ENCODE measurements at places on chromosomes 7 and 10.

GRCh38 chr10:120221873-120222485 lies 235.0 kb upstream of the PLPP4 start:
- no peak for DNase-seq

DNA sequence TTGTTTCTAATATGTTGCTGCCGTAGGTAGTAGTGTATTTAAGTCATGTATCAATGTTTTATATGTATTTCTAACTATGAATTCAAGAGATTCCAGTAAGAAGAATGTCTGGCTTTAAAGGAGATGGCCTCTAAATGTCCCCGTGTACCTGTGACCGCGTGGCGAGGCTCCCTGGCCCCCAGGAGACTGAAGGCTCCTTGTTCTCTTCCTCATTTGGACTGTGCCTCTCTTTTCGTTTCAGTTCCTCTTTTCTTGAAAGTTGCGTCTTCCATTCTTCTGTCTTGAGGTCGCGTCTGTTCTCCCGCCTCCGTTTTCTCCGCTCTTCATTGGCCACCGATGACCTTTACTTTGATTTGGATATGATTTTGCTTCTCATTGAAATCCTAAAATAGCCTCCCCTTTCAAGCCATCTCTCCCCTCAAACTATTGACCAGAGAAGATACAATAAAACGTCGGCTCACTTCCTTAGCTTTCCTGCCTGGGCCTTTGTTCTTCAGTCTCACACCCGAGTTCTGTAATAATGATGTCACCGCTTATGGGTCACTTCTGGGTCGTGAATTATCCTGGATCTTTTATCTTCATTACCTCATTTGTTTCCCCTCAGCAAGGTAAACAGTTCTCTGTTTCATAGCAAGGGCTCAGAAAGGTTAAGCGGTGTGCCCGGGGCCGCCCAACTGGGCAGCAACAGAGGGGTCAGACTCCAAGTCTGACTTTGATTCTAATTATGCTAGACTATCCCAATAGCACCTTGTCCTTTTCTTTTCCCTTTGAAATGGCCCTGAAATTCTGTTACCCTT lies 28.7 kb downstream of the WIPI2 start:
- no peak for DNase-seq

DNA sequence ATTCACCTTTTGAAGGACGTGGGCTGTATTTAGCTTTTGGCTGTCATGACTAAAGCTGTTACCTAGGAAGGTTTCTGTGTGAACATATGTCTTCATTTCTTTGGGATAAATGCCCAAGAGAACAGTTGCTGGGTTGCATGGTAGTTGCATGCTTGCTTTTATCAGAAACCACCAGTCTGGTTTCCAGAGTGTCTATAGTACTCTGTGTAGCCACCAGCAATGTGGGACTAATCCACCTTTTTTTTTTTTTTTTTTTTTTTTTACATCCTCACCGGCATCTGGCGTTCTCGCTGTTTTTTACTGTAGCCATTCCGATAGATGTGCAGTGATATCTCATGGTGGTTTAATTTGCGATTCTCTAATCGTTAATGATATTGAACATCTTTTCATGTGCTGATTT lies 297.8 kb downstream of the SDK1 start:
- DNase-seq = no peak

GRCh38 chr10:43299579-43299978 lies 32.7 kb upstream of the RASGEF1A start:
- no peak for DNase-seq

DNA sequence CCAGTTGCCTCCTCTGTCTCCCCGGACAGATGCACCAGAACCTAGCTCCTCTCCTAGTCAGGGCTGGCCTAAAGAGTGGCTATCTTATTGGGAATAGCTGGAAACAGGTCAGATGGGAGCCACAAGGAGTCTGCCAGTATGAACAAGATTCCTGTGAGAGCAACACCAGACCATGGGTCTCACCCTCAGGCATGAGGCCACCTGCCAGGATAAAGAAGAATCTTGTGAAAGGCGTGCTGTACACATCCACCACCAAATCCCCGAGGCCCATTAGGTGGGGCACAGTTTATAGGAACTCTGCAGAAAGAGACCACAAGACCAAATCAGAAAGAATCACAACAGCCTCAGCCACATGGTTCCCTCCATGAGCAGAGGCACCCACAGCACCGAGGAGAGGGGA lies 325.9 kb downstream of the TNS3 start:
- no peak for DNase-seq

DNA sequence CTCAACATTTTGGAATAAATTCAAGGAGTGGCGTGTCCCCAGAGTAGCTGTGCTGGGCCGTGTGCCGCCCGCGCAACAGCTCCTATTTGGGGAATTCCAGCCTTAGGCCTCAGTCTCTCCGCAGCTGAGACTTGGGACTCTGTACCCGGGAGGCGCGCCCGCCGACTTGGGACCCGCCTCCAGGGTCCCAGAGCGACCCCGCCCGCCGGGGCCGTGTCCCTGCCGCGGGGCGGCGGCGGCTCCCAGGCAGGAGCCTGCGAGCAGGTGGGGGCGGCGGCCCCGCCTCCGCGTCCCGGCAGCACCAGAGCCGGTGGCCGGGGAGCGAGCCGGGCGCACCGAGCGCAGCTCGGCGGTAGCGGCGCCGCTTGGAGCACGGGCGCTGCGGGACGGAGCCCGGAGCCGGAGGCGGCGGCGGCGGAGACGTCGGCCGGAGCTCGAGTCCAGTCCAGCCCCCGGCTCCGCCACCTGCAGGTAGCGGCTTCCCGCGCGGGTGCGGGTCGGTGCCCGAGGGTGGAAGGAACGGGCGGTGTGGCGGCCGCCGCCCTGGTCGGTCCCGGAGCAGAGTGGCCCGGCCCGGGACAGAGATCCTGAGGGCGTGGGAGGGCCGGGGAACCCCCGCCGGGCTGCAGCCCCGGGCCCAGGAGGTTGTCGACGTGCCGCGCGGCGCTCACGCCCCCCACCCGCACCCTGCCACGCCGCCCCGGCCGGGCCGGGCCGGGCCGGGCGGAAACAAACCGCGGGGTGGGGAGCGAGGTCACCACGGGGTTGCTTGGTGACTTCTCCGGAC lies at the start of gene WIPF3:
Gene WIPF3, plus strand, starts transcription at position 301 of the 787 bp plus-strand sequence. CDS start 28,217 bp downstream, outside the sequence.
- DNase-seq = no peak

- DNase-seq = no peak
These were observed 54.1 kb downstream of the WDR11 start for GRCh38 chr10:120905268-120905667.

All from Right ventricle myocardium inferior (tissue), 1 donor.